ENCODE measurements at places on chromosomes 2 and 18. TPM values are rescaled to one million over a fixed set of nuclear protein-coding genes. Genes with fewer than 3 reads are reported as not detected.

UNC80 gene
- not detected for total RNA-seq

EIF2AK2 gene
- 36.0 TPM for total RNA-seq

MYO3B gene
- 0.22 TPM for total RNA-seq

CRYBA2 gene
- total RNA-seq: not detected

MAPK4 gene
- total RNA-seq: 3.1 TPM

HTR2B gene
- 0.42 TPM for total RNA-seq

DSG3 gene
- not detected for total RNA-seq

EFEMP1 gene
- total RNA-seq: 141 TPM

ENOSF1 gene
- total RNA-seq: 47.9 TPM

ADD2 gene
- 2.2 TPM for total RNA-seq

RTP5 gene
- not detected for total RNA-seq

UGT1A10 gene
- not detected for total RNA-seq

EVX2 gene
- not detected for total RNA-seq

VIL1 gene
- not detected for total RNA-seq

ALPG gene
- not detected for total RNA-seq

C18orf54 gene
- 3.3 TPM for total RNA-seq

C2orf66 gene
- total RNA-seq: not detected

ANKRD30BL gene
- total RNA-seq: not detected

NFU1 gene
- total RNA-seq: 32.0 TPM

RUFY4 gene
- not detected for total RNA-seq

SERPINB10 gene
- not detected for total RNA-seq

TMEFF2 gene
- total RNA-seq: not detected

C2orf72 gene
- total RNA-seq: not detected

SPAG16 gene
- 29.3 TPM for total RNA-seq

CIB4 gene
- not detected for total RNA-seq

DSEL gene
- total RNA-seq: 17.1 TPM

GAD1 gene
- total RNA-seq: not detected

NBAS gene
- 52.2 TPM for total RNA-seq

INHBB gene
- total RNA-seq: 21.9 TPM

RNF125 gene
- total RNA-seq: 7.0 TPM

ARHGAP25 gene
- total RNA-seq: 5.9 TPM

CABYR gene
- total RNA-seq: 0.84 TPM

CCL20 gene
- total RNA-seq: not detected

GPR45 gene
- total RNA-seq: not detected

CFAP210 gene
- not detected for total RNA-seq

CPO gene
- total RNA-seq: not detected

NYAP2 gene
- total RNA-seq: under 0.01 TPM

GRB14 gene
- 14.6 TPM for total RNA-seq

ADGRF3 gene
- not detected for total RNA-seq

C2orf78 gene
- not detected for total RNA-seq

TMEM37 gene
- 12.8 TPM for total RNA-seq

PSMA8 gene
- not detected for total RNA-seq

ANO7 gene
- 1.2 TPM for total RNA-seq

PARD3B gene
- total RNA-seq: 59.0 TPM

CWC22 gene
- 22.5 TPM for total RNA-seq

RRM2 gene
- total RNA-seq: 0.60 TPM

PLCL1 gene
- 7.8 TPM for total RNA-seq

UGT1A9 gene
- total RNA-seq: not detected
